GM19239 (cell line): ENCODE measurements at places on chromosomes 1 and 21.

DNA sequence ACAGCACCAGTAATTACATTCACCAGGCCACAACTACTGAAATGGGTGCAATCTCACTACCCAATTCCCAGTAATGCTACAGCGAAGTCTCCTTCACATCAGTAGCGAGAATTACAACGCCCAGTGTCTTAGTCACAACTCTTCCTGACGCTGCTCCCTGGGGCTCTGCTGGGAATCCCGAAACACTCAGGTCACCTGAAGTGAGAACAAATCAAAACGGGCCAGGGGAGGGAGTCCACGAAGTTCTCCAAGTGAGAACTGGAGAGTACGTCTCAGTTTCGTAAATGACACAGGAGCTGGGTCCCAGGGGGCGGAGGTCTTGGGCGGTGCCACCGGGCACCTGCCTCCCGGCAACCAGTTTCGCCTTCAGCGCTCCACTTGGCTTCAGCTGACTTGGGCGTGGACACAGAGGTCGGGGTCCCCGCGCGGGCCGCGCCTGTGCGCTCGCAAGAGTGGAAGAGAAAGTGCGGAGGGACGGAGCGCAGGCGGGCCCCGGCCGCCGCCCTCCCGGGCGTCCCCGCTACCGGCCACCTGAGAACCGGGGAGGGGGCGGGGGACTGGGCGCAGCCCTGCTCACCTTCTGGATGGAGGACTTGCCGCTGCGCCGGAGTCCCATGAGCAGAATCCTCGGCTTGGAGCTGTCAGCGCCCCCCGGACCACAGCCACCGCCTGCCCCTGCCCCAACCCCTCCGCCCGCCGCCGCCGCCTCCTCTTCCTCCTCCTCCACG, 575 bp downstream of the RRAGC start:
- DNase-seq, result no peak

GRCh38 chr1:174964972-174965361, 34.8 kb upstream of the CACYBP start:
- no peak for DNase-seq

DNA sequence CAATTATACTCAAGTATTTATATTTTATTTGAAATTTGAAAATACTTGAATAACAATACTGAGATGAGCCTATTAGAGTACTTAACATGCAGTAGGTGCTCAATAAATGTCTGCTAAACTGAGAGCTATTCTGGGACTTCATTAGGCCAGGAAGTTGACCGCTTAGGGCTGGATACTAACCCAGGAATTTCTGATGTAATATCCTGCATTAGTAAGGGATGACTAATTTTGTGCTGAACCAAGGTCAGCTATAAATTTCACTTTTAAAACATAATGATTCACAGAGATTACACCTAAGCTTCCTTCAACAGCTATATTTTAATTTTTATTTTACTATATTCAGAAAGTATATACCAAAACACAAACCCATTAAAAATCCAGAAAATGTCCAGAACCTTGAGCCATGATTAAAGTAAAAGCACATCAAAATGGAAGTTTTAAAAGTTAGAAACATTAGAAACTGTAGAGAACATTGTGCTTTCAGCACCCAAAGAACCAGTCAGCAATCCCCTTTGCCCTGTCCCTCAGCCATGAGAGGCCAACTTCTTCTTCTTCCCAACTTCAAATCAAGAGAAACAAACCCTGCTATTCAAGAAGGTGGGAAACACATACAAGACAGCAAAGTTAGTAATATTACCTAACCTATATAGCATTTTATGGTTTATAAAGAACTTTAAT, 35.4 kb downstream of the WNT2B start:
- DNase-seq, result no peak

- DNase-seq, result no peak
These were observed 60.7 kb downstream of the CASZ1 start for GRCh38 chr1:10735563-10736305.

- DNase-seq, result no peak
These were observed 67.4 kb upstream of the DMRTA2 start for GRCh38 chr1:50490640-50491039.

DNA sequence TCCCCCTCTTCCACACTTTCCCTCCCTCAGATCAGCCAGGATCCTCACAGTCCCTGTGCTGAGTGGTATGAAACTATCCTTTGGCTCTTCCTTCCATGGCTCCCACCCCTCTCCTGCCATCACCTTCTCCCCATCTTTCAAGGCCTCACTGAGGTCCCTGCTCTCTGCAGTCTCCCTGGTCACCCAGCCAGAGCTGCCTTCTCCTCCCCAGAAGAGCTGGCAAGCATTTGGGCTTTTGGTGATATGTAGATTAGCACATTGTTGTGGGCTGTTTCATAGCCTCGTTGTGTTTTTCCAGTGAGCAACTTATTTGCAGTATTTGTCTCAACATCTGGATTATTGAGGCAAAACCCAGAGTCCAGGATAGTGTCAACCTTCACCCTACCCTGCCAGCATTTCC, 2.2 kb downstream of the CSF1 start:
- no peak for DNase-seq

DNA sequence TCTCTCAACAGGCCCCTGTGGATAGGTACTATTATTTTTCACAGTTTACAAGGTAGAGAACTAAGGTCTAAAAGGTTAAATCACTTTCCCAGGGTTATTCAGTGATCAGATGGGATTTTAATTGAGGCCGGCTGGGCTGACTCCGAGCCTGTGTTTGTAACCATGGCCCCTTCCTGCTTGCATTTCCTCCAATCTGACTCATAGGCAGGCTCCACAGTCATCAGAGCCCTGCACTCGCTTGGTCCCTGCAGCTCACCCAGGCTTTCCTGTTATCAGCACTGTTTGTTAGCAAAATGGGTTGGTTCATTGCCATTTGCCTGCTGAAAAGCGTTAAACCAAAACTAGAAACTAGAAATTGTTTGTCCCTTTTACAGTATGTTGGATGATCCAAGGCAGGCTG, 41.4 kb upstream of the LMX1A start:
- DNase-seq, result no peak

DNA sequence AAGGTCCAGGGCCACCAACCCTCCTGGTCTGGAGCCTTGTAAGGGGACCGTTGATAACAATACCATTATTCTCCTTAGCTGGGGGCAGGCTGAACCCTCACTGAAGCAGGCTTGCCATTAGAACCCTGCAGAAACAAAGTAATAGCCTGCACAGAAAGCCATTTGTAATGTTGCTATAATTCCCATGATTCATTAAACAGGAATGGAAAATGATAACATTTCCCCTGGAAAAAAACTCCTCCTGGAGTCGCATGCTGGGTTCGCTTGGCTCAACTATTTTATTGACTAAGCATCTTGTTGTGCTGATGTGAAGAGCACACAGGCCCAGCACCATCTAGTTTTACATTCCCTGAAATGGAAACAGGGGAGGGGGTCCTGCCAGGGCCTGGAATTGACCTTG, 155.6 kb upstream of the CSF3R start:
- no peak for DNase-seq

- peak; percentile 48 for DNase-seq
These were observed at the start of gene AIM2 for GRCh38 chr1:159076438-159077119. AIM2 (minus strand) TSS chr1:159076766; CDS start chr1:159073499, 3,267 bp downstream.

DNA sequence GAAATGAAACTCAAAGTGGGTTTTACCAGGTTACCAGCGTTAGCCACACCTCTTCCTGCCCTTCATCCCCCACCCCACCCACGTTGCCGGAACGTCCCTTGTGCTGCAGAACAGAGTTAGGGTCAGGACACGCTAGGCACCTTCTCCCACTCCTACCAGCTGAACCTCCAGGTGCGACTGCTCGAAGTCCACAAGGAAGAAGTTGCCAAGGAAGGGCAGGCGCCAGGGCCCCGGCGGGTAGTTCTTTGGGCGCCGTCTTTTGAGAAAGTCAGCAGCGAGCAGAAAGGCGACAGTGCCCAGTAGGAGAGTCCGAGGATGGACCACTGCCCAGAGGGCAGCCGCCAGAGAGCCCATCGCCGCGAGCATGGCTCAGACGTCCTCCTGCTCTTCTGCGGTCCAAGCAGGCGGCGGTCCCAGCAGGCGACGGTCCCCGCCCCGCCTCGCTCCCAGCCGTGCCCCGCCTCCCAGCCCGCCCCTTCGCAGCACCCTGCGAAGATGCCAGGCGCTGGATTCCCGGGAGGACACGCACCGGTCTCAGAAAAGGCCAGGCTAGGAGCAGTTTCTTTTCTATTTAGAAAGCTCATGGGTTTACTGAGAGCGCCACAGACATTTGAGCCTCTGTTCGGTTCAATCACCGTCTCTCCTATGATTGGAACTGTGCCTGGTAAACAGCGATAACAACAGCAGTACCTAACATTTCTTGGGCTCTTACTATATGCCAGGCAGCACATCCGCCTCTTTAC, at the start of gene CYP2J2:
CYP2J2 (minus strand) TSS at position 393 of the 743 bp plus-strand sequence; CDS start at position 366, 27 bp downstream.
- no peak for DNase-seq
